ENCODE measurements at places on chromosomes 6 and 20. TPM values are rescaled to one million over a fixed set of nuclear protein-coding genes. Genes with fewer than 3 reads are reported as not detected.

- no peak for DNase-seq
Observed at GRCh38 chr6:44352259-44352658, 9.8 kb downstream of the SPATS1 start.

GRCh38 chr20:59157961-59158541 lies 5.6 kb upstream of the ZNF831 start:
- no peak for DNase-seq

GRCh38 chr20:59207235-59207634 lies 43.6 kb downstream of the ZNF831 start:
- DNase-seq = no peak

- DNase-seq = no peak
Observed at GRCh38 chr6:96101564-96101963, 85.8 kb downstream of the FUT9 start.

DNA sequence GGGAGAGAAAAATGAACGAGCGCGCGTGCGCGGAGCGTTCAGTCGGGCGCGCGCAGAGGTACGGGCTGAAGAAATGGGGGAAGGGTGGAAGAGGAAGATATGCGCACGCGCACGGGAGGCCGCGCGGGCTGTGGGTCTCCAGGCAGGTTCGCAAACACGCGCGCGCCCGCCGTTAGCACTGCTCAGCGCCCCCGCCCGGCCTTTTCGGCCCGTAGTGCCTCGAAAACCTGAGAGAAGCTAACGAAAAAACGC lies 393 bp downstream of the BCLAF1 start:
- DNase-seq = peak; percentile 90

DNA sequence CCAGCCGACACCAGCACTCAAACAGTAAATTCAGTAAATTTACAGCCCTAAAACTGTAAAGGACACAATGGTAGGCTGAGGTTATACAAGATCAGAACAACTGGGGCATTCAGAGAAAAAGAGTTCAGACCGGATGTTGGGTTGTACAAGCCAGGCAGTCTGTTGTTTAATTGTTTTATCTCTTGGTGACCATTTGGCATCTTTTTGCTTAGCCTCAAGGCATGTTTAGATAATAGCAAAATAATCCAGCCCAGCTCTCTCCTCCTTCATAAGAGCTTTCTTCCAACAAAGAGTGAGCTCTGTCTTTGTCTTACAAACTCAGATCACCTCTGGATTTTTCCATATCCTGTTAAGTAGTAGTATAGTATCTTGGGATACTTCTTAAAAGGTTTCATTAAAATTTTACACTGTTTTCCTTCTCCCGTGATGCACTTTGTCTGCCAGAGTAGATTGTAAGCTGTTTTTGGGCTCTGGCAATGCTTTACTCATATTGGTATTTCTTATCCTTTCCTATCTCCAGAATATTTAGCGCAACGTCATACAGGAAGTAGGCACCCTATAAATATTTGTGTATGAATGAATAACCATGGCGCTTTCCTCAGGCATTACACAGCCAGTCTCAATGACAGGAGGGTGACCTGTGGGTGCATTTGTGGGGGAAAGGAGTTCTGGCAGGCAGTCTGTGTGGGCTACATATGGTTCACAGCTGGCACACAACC lies 35.6 kb upstream of the TRAM2 start:
- DNase-seq = no peak

- no peak for DNase-seq
Observed at GRCh38 chr6:121526282-121526681, 90.8 kb downstream of the GJA1 start.

- DNase-seq = no peak
Observed at GRCh38 chr6:72316675-72317380, 305.0 kb upstream of the KCNQ5 start.

DNA sequence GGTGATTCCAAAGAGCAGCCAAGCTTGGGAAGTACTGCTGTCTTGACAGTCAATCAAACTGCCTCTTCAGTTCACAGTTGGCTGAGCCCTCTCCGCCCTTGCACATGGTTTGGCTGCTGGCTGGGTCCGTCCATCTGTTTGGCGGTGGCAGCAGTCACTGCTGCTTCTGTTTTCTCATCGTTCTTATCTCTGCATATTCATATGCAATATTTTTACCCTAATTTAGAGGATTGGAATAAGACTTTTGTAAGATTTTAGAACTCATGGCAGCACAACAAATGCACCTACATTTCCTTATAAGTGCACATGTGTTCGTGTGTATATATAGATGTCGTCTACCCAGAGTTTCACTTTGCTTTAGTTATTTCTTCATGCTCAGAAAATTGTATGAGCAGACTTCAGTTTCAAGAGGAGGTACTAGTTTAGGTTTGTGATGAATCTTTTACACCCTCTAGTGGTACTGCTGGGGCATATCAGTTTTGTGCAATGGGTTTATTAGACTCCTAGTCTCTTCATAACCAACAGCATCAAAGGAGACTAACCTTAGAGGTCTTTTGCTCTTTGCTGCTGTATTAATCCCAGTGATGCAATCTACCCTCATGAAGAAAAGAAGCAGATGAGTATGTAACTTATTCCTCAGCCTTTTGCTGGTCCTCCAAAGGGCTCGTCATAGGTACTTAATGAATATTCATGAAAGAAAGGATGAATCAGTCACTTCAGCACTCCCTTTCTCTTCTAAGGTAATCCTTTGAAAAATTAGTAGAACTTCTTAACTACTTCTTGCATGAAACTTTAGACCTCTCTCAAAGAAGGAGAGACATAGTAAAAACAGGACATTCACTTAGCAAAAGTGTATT lies 44.3 kb downstream of the KHDC1L start:
- peak; percentile 88 for DNase-seq

- peak; percentile 23 for DNase-seq
Observed at GRCh38 chr20:49516916-49517804, 34.7 kb upstream of the KCNB1 start.

DNA sequence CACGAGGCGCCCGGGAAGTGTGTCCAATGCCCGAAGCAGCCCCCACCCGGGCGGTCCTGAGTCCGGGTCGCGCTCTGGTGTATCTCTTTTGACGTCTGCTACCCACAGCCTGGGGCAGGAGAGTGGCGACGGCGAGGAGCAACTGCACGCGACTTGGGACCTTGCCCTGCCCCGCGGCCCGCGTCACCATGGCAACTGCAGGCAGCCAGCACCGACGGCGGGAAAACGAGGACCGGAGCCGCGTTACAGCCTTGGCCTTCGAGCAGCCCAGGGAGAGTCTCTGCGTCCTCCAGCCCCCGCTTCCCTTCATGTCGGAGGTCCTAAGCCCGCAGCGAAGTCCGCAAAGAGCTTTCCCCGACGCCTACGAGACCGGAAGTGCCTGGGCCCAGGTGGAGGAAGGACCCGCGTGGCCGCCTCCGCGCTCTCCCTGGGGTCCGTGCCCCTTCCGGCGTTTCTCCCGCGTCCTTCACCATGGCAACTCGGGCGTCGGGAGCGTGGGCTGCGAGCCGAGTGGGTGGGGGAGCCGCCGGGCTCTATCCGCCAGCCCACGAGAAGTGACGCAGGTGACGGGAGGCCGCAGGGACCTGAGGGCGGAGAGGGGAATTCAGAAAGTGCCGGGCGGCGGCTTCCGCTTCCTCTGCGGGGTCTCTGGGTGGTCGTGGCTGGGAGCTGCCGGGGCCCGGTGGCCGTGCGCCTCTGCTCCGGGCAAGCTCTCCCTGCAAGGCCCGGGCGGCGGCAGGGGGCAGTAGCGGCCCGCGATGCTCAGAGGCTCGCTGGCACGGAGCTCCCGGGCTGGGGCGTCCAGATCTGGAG lies 88.6 kb upstream of the TGM3 start:
- DNase-seq = peak; percentile 54

Gene SUMO4
- total RNA-seq = 1.0 TPM

Gene HLA-G
- total RNA-seq = not detected

Gene TXLNB
- total RNA-seq = 1.5 TPM

Gene DEFB115
- total RNA-seq = not detected

Gene MOCS1
- 21.8 TPM for total RNA-seq

Gene POM121L2
- total RNA-seq = not detected

Measured in fibroblast of lung (primary cell).